Activated CD4-positive, alpha-beta T cell treated with anti-CD3 and anti-CD28 coated beads, Interleukin-2, amount 10 ng/mL, durations not matched to agents 7 days and 5 days (primary cell): ENCODE measurements at places on chromosomes 2 and 18. TPM values are rescaled to one million over a fixed set of nuclear protein-coding genes. Genes with fewer than 3 reads are reported as not detected.

DNA sequence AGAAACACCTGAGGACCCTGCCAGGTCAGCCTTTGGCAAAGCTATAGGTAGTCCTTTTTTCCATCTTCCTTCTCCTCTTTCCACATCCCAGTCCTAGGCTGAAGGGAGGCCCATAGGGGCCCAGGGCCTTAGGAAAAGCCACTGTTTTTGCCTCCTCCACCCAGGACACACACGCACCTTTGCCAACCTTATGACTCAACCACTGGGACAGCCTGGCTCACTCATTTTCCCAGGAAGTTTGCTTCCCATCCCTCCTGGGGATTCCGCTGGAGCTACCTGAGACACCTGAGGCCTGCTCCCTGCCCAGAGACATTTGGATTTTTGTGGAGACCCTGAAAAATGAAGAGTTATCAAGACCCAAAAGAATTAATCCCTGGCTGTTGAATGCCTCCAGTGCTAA, 273.4 kb upstream of the SIX2 start:
- no peak for DNase-seq
- no peaks in the 10 kb centered on the region for H3K36me3 ChIP-seq
- H3K27ac ChIP-seq = no peak overlapping the region

The NPHP1 gene
- total RNA-seq = 0.17 TPM

- no peaks in the 10 kb centered on the region for H3K4me1 ChIP-seq
- no peak overlapping the region for H3K4me3 ChIP-seq
- no peaks in the 10 kb centered on the region for H3K27me3 ChIP-seq
These were observed 906.7 kb downstream of the NRXN1 start for GRCh38 chr2:50125246-50125645.

DNA sequence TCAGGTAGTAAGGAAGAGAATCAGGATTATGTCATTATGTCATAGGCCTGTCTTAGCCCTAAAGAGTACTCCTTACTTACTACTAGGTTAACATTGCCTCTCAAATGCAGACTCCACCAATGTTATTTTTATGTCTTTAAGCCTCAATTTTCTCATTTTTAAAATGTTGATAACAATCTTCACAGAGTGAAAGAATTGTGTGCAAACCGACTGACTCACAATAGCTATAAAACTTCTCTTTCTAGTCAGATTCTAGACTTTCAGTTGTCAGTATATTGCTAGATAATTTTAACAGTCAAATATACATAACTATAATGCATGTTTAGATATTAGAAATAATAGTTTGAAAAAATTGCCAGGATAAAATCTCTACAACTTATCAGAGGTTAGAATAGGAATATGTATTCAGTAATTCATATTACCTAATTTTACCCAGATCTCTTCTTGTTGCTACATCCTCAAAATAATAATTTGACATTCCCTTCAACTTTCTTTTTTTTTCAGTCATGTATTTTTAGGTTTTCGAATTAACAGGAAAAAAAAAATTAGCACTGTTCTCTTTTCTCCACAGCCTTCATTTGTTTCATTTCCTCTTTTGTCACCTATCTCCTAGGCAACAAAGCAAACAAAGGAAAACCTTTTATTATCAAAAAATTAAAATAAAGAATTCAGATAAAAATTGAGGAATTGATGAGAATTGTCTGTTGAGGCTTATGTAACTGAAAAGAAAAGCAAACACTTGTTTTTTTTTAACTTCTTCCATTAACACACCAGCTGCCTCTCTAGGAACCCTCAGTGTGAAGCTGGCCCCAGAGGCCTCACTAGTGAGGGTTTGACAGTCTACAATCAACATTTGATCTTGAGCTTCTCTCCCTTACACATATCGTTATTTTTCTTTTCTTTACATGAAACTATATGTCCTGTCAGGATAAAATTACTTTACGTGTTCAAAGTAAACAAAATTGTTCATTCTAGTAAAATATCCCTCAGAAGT, 279.0 kb downstream of the CALCRL start:
- no peaks in the 10 kb centered on the region for H3K36me3 ChIP-seq
- no peaks in the 10 kb centered on the region for H3K27me3 ChIP-seq
- no peaks in the 10 kb centered on the region for H3K4me1 ChIP-seq

The CCDC68 gene
- total RNA-seq = 0.29 TPM

The LHCGR gene
- total RNA-seq = not detected

The ANO7 gene
- 0.12 TPM for total RNA-seq

DNA sequence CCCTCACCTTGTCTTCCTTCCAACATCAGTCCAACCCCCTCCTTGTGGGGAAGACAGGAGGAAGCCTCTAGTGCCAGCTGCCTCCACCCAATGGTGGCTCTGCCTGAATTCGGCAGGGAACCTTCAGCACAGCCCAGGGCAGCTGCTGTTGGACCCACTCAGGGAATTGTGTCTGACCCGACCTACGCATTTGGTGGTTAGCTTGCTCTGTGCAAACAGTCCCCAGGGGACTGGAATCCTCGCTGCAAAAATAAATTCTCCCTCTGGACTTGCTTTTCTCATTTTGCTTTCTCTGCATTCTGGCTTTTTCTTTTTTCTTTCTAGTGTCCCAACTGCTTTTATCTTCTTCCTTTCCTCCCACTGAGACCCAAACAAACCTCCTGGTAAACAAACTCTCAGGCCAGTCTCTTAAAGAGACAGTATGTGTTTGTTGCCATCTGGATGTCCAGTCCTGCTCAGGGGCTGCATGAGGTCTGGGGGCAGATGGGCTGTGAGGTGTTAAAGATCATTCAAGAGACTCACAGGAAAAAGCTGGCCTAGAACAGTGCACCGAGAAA, 137.7 kb upstream of the HAAO start:
- H3K4me1 ChIP-seq = peaks cover 2% of the 10 kb centered on the region
- H3K27me3 ChIP-seq = peaks cover 2% of the 10 kb centered on the region
- H3K36me3 ChIP-seq = no peaks in the 10 kb centered on the region
- DNase-seq = no peak

DNA sequence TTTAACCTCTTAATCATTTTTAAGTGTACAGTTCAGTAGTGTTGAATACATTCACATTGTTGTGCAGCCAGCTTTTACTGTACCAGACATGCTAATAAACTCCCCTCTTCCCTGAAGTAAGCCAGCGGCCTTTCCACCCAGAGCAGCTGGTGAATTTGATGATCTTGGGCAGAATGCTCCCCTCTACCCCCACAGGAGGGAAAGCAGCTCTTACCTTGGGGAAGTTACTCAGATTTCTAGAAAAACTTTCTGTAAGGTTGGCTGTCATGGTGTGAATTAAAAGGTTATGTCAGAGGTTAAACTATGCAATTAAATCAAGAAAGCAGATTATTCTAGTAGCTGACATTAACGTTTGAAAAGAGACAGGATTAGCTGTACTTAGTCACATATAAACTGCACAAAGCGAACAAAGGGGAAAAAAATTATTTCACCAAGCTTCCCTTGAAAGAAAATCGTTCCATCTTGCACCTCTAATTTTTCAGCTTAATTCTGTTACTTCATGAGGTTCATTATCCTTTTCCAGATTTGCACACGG, 398.5 kb upstream of the NRP2 start:
- H3K4me3 ChIP-seq = no peak overlapping the region
- H3K27me3 ChIP-seq = no peaks in the 10 kb centered on the region
- H3K36me3 ChIP-seq = no peaks in the 10 kb centered on the region
- H3K27ac ChIP-seq = no peak overlapping the region
- DNase-seq = no peak

GRCh38 chr2:74293191-74293991, 49.8 kb downstream of the SLC4A5 start:
- DNase-seq = no peak
- peaks cover 17% of the 10 kb centered on the region for H3K4me1 ChIP-seq
- H3K36me3 ChIP-seq = peaks cover 3% of the 10 kb centered on the region
- H3K4me3 ChIP-seq = no peak overlapping the region
- H3K27me3 ChIP-seq = peaks cover 2% of the 10 kb centered on the region

DNA sequence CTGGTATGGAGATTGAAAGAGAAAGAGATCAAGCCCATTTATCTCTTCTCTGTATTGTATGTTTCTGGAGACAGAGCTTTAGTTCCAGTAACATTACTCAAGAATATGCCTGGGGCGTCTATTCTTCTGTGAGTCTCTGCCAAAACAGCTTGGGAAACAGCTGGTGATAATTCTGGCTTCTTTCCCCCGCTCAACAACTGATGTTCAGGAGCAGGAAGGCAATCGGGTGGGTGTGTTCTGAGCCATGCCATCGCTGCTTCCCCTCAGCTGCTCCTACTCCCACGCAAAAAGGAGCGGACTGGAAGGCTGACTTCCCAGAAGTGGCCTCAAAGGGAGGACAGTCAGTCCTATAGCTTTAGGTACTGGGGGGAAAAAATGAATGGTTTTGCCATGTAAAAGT, 695.1 kb downstream of the PLCL1 start:
- H3K4me3 ChIP-seq = no peak overlapping the region
- no peak for DNase-seq
- no peaks in the 10 kb centered on the region for H3K4me1 ChIP-seq
- no peaks in the 10 kb centered on the region for H3K27me3 ChIP-seq

The DSEL gene
- total RNA-seq = 0.10 TPM

GRCh38 chr18:9354256-9354655, 19.7 kb downstream of the TWSG1 start:
- no peak overlapping the region for H3K27ac ChIP-seq
- no peaks in the 10 kb centered on the region for H3K27me3 ChIP-seq
- no peaks in the 10 kb centered on the region for H3K36me3 ChIP-seq
- no peak overlapping the region for H3K4me3 ChIP-seq
- H3K4me1 ChIP-seq = no peaks in the 10 kb centered on the region

The ERBB4 gene
- total RNA-seq = not detected

GRCh38 chr2:185472574-185472973, 266.0 kb upstream of the FSIP2 start:
- H3K4me3 ChIP-seq = no peak overlapping the region
- H3K4me1 ChIP-seq = no peaks in the 10 kb centered on the region
- no peaks in the 10 kb centered on the region for H3K27me3 ChIP-seq
- H3K27ac ChIP-seq = no peak overlapping the region

The IL1RN gene
- total RNA-seq = 0.37 TPM

DNA sequence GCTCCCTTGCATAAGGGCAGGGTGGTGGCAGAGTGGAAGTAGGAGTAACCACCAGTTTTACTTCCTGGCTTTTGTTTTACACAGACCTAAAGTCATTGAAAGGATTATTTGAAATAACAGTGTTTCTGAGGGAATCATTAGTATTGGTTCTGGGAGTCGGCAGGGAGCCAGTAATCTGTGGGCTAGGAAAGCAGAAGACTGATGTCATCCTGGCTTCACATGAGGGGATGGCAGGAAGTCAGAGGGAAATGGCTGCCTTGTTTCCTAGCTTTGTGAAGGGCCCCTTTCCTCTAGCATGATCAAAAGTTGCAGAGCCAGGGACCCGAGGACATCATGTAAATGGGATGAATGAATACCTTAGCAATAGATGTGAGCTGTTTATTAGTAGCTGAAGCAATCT, 792.6 kb downstream of the CPS1 start:
- H3K27ac ChIP-seq = no peak overlapping the region
- H3K4me1 ChIP-seq = no peaks in the 10 kb centered on the region
- H3K4me3 ChIP-seq = no peak overlapping the region
- no peaks in the 10 kb centered on the region for H3K27me3 ChIP-seq
- DNase-seq = no peak
